ENCODE measurements at places on chromosomes 1 and 21.

DNA sequence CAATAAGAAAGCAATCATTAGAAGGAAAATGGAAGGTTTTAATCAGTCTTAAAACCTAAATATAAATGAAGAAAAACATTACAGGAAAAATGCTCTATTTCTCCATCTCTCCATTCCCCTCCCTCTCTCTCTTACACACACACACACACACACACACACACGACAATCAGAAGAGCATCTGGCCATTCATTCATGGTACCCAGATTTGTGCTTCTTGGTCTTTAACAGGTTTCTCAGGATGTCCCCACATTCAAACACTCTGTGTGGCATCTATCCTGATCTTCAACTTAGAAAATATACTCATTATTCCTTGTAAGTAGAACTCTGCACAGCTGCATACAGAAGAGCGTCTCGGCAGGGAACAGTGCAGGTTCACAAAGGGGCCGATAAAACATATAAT, 779 bp downstream of the LRRC40 start:
- no peak for DNase-seq

GRCh38 chr1:200654660-200655059, 15.0 kb downstream of the DDX59 start:
- no peak for DNase-seq

GRCh38 chr1:3459940-3460671, 5.6 kb downstream of the ARHGEF16 start:
- no peak for DNase-seq

GRCh38 chr21:42599962-42600361, 53.5 kb upstream of the PDE9A start:
- DNase-seq: no peak

DNA sequence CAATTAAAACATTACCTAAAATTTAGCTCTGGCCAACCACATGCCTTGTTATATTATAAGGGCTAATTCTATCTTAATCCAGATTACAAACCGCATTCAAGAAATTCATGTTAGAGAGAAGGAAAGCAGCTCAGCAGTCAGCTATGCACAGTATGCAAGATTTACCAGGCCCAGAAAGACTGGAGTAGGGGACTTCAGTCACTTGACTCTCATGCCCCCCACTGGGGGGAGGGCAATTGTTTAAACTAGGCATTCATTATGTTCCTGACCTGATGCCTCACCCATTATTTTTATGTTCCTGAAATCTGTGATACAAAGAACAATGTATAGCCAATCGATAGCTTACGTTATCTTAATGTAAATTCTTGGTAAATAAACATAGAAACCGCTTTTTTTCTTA, 96.9 kb downstream of the ZNF644 start:
- DNase-seq: no peak

All from activated CD8-positive, alpha-beta memory T cell treated with anti-CD3 and anti-CD28 coated beads, Interleukin-2, amount 50 U/mL, for 4 hours (primary cell).